ENCODE measurements at places on chromosomes 2 and 18.
A peak's percentile ranks its signal among the peaks of the same experiment; 100 is the strongest.

DNA sequence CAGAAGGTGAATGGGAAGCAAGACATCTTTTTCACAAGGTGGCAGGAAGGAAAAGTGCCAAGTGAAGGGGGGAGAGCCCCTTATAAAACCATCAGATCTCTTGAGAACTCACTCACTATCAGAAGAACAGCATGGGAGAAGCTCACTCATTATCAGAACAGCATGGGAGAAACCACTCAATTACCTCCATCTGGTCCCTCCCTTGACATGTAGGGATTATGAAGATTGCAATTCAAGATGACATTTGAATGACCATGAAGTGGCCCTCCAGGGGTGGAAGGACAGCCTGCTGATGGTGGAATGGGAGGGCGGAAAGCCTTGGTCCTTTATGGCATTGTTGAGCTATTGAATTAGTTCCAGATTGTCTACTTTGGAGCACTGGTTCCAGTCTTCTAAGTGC, 413.0 kb upstream of the MEX3C start:
- DNase-seq, result no peak

- no peak for DNase-seq
Measured at GRCh38 chr2:50953021-50953420, 78.9 kb downstream of the NRXN1 start.

DNA sequence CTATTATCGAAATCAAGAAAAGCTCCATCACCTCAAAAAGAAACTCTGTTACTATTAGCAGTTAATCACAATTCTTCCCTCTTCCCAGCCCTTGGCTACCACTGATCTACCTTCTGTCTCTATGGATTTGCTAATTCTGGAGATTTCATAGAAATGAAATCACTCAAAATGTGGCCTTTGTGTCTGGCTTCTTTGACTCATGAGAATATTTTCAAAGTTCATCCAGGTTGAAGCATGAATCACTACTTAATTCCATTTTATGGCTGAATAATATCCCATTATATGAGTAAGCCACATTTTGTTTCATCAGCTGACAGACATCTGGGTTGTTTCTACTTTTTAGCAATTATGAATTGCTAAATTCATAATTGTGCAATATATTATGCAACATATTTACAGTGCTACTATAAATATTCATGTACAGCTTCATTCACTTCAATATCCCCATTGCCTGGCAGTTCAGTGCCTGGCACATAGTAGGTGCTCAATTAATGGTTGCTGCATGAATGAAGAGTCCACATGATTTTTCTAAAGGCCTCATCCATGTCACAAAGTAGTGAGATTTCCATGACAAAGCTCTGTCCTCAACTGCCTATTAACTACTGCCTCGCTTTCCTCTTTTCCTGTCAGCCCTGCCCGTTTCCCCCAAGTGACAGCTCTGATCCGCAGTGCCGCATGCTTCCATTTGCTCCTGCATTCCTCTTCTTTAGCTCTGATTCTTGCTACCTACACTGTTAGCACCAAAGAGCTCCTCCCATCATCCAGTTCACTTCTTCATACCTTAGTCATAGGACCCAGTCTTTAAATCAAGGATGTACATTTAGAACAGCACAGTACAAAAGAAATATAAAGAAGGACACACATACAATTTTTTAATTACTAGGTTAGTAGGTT, 32.8 kb downstream of the CCDC93 start:
- no peak for DNase-seq

GRCh38 chr2:5736050-5736449, 43.9 kb downstream of the SOX11 start:
- no peak for DNase-seq

DNA sequence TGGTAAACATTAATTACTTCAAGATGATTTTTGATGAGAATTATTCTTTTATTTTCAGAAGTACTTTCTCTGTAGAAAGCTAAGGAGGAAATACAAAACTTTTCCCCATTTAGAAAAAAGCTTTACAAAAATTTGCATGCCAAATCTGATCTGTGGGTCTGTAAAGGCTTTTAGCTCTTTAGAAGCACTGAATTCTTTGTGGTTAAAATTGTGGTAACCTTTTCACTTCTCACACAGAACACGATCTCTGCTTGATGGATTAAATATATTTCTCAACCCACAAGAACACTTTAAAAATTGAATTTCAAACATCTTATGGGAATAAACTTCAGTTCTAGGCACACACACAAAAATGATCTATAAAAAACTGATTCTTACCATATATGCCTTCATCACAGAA, 63.7 kb downstream of the VIL1 start:
- DNase-seq, result no peak

GRCh38 chr2:110126086-110126773, 10.6 kb upstream of the MALL start:
- DNase-seq, result no peak

- DNase-seq, result no peak
Measured at GRCh38 chr2:64094663-64095382, 49.4 kb downstream of the PELI1 start.

DNA sequence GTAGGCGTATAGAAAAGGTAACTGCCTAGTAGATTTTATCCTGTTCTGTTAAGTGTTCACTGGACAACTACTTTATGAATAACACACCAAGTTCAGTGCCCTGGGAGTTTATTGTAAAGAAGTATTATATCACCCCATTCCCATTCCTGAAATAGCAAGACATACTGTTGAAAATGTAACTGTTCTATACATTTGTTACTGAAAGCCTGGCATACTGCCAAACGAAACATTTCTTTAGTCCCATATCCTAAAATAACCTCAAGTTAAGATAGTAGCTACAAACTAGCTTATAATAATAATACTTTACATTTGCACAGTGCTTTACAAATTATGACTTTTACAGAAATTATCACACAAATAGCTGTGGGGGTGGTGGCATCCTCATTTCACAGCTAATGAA, 25.1 kb downstream of the SPDYA start:
- no peak for DNase-seq

DNA sequence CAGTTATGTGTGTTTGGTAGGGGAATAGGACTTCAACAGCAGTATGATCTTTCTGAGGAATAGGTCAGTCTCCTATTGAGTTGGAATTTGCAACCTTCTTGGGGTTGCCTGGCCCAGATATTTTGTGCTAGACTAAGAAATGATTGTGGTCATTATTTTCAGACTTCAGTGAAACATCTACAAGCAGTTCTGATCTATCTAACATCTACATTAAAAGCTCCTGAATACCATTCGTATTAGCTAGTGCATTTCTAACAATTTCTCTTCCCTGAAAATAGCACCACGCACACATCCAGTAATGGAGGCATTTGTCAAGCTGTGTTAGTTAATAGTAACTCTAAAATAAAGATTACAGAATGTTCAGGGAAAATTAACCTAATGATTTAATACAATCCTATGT, 179.3 kb downstream of the FIGN start:
- no peak for DNase-seq

DNA sequence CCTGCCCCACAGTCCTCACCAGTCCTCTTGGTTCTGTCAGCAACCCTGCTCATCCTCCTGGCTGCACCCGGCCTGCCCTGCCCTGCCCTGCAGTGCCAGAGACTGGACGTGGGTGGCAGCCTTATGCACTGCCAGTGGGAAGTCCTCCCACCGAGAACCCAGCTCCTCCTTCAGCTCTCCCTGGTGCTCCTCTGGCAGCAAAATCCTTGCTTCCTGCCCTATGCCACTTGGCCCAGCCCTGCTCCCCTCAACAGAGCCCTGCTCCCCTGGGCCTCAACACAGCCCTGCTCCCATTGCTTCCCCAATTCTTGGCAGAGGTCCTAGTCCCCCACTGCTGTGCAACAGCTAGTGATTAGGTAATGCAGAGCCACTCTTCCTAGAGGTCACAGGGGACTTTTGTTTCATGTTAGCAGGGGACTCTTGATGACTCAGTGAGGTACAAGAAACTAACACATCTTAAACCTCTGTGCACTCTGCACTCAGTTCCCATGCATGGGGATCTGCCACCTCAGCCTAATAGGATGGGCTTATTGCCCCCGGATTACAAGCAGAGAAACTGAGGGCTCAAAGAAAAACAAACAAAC, 58.0 kb upstream of the EDAR start:
- no peak for DNase-seq

DNA sequence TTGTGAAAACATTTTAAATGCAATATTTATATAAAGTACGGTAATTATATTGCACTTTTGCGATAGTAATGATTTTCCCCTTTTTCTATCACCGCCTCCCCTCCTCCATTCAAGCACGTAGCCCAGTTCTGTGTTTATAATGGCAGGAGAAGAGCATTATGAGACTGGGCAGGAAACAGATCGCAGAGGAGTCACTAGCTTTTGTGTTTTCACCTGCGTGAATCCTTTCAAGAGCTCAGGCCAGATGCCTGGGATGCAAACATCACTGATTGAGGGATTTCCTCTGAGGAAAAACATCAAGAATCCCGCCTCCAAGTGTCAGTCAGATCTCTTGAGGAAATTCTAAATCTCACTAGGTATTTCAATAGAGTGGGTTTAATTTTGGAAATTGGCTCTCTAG, 178.4 kb upstream of the FN1 start:
- no peak for DNase-seq

DNA sequence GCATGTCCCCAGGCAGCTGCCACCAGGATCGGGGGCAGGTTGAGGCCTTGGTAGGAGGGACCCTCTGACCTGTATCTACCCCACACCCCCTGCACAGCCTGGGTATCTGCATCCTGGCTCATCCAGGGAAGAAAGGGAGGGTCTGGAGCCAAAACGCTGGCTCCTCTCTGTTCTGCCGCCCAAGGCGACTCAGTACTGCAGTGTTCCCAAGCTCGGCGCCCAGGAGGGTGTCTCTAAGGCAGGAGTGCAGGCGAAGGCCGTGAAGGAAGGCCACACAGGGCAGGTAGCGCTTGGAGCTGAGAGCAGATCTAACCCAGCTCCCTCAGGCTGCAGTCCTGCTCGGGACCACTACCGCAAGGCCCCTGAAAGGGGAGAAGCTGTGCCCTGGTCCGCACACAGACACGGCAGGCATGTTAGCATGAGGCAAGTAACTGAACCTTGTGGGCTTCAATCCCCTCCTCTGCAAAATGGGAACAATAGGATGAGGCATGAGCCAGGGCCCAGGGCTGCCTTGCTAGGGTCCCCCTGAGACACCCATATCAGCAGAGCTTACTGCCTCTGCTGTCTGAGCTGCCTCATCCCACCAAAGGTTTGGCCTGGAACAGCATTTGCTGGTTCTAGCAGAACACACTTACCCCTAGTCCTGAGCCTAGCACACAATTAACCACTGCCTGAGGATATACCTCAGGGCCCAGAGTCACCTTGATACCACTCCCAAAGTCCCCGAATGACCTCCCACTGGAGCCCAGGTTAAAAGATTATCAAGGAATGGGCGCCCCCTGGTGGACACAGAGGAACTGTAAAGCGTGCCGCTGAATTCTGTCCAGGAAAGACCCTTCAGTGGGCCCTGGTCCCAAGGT, 6.5 kb downstream of the PTMA start:
- DNase-seq, result peak; percentile 82

DNA sequence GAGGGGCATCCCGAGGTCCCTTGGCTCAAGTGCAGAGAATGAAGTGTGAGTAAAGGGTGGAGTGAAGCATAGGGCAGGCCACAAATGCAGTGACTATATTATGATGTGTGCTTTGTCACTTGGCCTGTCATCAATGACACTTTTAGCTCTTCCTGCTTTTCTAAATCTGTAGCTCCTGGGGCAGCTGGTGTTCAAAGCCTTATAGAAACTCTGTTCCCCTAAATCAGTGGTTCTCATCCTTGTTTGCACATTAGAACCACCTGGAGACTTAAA, 135.6 kb upstream of the LGALSL start:
- DNase-seq, result no peak

DNA sequence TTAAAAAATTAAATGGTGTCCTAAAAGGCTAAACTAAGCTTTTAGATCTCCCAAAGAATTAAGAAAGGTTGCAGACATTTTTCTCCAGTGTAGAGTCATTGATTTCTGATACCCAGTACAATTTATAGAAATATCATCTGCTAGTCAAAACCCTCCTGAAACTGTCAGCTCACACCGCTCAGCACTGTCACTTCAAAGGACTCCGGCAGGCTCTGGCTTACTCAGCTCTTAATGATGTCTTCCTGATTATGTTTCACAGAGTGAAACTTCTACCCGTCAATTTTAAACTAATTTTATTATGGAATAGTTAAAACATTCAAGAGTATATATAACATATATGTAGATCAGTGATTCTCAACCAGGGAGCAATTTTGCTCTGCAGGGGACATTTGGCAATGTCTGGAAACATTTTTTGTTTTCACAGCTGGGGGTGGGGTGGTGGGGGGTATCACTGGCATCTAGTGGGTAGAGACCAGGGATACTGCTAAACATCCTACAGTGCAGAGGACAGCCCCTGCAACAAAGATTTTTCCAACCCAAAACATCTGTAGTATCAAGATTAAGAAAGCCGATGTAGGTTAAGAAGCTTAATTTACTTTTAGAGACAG, 31.6 kb downstream of the CDK15 start:
- DNase-seq, result no peak

GRCh38 chr2:25419678-25420242, 78.0 kb upstream of the DNMT3A start:
- DNase-seq, result no peak

GRCh38 chr2:130825231-130825965, 11.3 kb upstream of the ARHGEF4 start:
- no peak for DNase-seq

DNA sequence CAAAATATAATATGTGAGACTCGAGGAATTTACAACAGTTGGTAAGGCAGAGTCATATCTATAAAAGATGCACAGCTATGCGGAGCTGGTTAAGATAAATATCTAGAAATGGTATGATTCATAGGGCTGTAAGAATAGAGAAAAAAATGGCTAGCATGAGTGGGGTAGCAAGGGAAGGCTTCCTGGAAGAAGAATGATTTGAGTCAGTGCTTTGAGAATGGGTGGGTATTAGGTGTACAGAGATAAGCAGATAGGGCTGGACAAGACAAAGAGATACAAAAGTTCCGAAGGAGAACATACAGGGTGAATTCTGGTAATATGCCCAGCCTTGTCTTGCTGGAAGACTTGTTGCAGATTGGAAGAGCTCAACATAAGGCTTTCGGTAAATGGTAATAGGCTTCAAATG, 291.5 kb upstream of the CCDC68 start:
- no peak for DNase-seq

DNA sequence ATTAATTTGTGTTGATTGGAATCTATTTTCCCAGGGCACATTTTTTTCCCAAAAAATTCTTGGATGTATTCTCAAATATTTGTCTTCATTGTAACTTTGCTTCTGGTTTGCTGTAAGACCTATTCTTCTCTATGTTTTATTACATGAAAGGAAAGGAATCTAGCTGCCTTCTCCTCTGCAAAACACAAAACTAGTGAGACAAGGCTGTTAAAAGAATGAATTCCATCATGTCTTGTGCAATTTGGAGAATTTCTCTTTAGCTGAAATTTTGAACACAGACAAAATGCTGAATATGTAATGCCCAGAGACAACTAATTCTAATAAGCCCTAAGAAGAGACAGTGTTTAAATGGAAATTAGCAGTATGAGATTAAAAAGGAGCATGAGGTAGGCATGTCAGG, 275.9 kb downstream of the CDH20 start:
- DNase-seq, result no peak

DNA sequence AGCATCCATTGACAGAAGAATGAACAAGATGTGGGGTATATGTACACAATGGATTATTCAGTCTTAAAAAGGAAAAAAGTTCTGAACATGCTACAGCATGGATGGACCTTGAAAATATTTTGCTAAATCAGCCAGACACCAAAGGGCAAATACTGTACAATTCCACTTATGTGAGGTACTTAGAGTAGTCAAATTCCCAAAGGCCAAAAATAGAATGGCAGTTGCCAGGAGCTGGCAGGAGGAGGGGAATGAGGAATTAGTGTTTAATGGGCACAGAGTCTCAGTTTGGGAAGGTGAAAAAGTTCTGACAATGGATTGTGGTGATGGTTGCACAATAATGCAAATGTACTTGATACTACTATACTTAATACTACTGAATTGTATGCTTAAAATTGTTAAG, 193.2 kb downstream of the MBD2 start:
- DNase-seq, result no peak
